Erythroblast (primary cell): ENCODE measurements at places on chromosomes 2 and 18.

GRCh38 chr2:96097951-96098823 is 18.2 kb downstream of the ADRA2B start:
- DNase-seq: no peak

DNA sequence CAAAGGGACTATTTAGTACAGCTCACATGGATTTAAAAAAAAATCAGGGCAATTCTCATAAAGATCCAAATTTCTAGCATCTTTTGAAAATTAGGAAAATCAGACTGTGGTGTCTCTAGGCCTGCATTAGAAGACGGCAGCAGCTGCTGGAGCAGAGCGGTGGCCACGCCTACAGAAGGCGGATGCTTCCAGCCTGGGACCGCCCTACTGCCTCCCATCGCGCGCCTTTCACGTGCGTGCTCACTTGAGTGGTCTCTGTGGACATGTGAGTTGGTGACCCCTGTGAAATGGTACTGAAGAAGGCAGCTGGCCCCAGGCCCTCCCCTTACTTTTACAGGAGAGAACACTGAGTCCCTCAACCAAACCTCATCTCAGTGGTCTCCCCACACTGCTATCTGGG is 15.2 kb upstream of the ZFP36L2 start:
- no peak for DNase-seq

GRCh38 chr2:143255899-143256298 is 126.7 kb downstream of the ARHGAP15 start:
- DNase-seq: no peak

DNA sequence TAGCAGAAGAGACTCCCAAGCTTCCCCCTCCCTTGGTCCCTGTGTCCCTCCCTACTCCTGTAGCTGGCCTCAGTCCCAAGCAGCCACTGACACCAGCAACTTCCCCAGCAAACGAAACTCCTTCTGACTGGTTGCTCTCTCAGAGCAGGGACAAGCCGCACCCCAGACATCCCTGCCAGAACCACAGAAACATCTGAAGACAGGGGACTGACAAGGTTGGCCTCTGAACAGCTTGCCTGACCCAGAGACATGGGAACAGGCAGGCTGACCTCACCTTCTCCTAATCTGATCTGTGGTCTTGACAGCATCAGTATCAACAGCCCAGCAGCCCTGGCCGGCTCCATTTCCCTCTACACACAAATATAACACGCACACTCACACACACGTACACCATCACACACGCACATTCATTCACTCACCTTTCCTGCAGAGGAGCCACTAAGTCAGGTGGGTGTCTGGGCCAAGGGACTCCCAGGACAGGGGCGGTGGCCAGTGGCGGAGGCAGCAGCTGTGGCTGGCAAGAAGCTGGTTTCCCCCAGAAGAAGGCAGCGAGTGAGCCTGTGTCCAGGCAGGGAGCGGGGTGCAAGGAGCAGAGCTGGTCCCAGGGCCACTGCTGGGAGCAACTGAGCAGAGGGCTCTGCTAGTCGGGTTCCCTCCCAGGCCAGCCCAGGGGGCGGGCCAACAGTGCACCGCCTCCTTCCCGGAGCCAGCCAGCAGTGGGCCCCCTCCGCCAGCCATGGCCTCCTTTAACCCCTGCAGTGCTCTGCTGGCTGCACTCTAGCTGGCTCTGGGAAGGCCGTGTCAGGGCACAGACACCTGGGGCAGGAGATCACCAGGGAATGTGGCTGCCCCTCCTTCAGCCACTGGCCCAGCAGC is 59.1 kb downstream of the TNS1 start:
- DNase-seq: peak; percentile 18

GRCh38 chr2:213316001-213316735 is 31.9 kb downstream of the SPAG16 start:
- no peak for DNase-seq

DNA sequence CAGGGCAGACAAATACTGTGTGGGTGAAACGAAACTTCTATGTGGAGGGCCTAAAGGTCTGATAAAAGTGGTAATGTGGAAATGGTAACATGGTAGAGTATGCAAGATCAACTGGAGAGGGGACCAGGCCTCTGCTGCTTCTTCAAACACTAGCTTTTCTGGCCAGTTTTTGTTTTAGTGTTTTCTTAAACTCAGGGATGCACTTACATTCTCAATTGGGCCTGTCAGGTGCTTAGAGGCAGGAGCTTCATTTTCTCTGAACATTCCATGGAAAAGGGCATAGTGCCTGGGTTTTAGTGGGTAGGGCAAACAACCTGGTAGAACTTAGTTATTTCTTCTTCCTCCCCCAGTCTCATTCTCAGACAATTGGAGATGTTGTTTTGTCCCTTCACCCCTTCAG is 10.5 kb upstream of the ST3GAL5 start:
- DNase-seq: no peak

DNA sequence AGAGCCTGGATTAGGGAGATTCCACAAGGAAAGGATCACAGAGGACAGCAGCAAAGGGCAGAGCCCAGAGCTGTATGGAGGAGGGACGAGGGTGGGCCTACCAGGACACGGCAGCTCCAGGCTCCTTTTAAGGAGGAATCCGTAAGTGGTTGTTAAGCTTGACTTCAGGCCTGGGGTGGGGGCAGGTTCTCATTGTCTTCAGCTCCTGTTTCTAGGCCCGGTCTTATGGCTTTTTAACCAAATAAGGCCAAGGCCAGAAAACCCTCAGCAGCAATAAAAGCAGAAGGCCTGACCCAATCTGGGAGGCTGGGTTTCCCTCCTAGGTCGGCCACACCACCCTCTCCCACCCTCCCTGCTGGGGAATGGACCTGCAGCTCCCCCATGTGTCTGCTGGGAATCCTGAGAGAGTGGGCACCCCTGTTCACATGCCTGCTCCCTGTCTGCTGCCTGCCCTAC is 111.2 kb downstream of the PLB1 start:
- peak; percentile 12 for DNase-seq

DNA sequence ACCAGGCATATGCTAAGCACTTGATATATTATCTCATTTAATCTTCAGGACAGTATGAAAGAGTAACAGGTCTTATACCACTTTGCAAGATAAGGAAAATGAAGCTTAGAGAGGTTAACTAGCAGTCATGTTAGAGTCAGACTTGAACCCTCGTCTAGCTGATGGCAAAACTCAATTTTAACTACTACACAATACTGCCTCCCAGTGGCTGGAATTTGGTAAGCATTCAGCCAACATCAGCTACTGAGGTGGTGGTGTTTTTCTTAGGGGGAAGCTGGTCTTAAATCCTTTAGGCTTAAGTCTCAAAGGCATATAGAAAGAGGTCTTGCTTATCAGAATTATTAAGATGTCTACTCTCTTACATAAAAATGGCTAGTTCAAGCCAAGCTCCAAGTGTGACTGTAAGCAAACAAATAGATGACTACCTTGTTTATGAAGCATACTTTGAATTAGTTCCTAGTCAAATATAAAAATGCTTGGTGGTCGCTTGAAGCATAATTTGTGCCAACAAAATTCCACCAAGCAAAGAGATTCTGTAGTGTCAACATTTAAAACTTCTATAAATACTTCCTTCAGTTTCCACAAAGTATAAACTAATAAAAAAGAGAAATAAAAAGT is 325.4 kb upstream of the FIGN start:
- peak; percentile 28 for DNase-seq

GRCh38 chr2:11773747-11774525 is 27.5 kb downstream of the LPIN1 start:
- no peak for DNase-seq

DNA sequence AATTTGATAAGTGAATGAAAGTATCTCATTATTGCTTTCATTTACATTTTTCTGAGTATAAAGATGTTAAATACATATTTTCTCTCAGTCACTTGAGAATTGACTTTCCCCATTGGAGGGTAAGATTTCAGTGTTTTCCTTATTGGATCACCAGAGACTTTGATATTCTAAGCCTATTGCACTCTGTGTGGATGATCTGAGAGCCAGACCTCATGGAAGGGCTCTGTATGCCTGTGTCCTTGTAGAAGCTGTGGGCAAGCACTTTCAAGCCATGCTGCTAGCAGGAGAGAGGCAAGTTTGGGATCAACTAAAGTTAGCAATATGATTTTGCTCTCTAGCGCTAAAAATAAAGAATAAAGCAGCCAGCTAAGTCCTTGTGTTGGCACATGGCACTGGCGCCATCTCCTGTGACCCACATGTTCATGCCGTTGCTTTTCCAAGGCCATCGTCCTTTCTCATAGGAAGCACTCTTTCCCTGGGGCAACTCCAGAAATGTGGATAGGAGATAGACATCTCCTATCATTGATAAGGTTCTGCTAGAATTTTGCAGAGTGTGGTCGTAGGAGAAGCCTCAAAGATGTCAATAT is 72.6 kb downstream of the AOX1 start:
- no peak for DNase-seq

GRCh38 chr2:138500592-138501424 is 762 bp upstream of the SPOPL start:
- DNase-seq: no peak
